Panc1 (cell line): ENCODE measurements at places on chromosomes 7 and 10.

DNA sequence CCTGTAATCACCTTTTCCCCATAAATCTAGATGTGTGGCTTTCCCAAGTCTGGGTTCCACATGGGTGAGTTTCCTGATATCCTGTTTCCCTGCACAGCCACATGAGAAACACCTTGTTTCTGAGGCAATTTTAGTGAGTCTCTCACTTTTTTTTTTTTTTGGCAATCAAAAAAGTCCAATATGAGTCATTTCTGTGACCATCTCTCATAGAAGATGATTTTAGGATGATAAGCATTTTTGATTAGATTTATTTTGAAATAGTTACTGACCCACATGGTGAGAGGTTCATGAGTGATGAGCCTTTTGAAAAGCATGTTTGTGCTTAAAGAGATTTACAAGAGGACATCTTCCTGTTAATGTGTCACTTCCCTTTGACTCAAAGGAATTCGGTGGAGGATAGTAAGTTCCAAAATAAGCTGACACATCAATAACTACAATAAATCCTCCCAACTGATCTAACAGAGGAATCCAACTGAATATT is 464.0 kb downstream of the INHBA start:
- no peak for DNase-seq

DNA sequence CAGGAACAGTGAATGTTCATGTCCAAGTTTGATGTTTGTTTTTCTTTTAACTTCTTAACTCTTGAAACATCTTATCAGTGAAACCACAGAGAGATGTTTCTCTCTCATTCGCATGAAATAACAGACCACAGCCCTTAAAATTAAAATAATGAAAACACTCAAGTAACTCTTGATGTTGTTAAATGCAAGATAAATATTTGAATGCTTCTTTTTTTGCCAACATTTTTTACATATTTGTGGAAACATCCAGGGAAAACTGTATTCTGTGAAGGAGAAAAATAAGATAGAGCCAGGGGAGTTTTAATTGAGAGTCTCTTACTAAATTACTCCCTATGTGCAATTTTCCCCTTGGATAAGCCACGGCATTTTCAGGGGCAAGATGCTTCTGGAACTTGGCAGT is 361.8 kb upstream of the MGMT start:
- DNase-seq: no peak

- no peak for DNase-seq
Observed at GRCh38 chr7:36686499-36686898, 37.8 kb downstream of the AOAH start.

- DNase-seq: no peak
Observed at GRCh38 chr7:561631-562373, 42.2 kb upstream of the PDGFA start.
